ENCODE measurements at places on chromosomes 6 and 20.
A peak's percentile ranks its signal among the peaks of the same experiment; 100 is the strongest.

GRCh38 chr6:14408446-14408845 is 290.9 kb downstream of the CD83 start:
- no peak for DNase-seq

DNA sequence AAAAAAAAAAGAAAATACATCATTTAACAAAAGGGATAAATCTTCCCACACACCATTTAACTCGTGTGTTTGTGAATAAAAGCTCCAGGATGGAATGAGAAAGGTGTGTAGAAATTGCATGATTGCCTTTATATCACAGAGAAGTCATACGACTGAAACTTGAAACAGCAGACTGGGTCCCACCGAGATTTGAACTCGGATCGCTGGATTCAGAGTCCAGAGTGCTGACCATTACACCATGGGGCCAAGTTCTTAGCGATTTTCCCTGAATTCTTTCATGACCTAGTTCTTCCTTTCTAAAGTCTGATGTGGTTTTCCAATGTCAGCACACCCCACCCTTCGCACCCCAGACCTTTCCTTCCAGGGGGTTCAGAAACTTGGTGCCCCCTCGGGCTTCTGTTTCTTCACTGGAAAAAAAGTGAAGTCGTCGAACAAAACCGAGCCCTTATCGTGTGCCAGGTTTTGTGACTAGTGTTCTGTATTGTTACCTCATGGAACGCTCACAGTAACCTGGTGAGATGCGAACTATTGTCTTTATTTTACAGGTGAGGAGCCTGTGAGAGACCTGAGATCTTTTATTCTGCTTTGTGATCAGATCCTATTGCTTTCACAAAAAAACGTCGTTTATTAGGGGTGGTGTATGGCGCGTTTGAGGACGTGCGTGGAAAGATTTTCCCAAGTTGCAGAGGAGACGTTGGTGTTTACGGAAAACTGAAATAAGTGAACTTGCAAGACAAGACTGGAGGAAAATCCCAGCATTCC is 120.8 kb downstream of the OR2B2 start:
- DNase-seq = peak; percentile 64

- peak; percentile 20 for DNase-seq
Observed at GRCh38 chr6:142925575-142926110, 19.3 kb downstream of the HIVEP2 start.

GRCh38 chr6:134261766-134262165 is 56.1 kb downstream of the SGK1 start:
- DNase-seq = no peak

DNA sequence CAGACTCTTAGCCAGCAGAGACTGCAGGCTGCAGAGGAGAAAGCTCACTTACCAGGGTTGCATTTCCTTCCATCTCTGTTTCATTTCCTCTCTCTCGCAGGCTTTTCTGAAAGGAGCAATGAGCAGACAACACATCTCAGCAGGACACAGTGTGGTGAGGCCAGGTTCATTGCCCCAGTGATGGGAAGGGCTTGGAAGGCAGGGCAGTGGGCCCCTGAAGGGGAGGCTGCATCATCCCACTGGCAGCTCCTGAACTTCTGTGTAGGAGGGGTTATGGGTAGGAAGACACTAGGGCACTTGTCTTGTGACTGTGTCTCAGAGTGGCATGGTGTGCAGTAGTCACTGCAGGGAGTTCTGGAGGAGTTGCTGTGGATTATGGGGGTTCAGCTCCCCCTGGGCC is 246.8 kb downstream of the QKI start:
- DNase-seq = no peak

- DNase-seq = no peak
Observed at GRCh38 chr6:153852481-153852880, 186.6 kb upstream of the OPRM1 start.

DNA sequence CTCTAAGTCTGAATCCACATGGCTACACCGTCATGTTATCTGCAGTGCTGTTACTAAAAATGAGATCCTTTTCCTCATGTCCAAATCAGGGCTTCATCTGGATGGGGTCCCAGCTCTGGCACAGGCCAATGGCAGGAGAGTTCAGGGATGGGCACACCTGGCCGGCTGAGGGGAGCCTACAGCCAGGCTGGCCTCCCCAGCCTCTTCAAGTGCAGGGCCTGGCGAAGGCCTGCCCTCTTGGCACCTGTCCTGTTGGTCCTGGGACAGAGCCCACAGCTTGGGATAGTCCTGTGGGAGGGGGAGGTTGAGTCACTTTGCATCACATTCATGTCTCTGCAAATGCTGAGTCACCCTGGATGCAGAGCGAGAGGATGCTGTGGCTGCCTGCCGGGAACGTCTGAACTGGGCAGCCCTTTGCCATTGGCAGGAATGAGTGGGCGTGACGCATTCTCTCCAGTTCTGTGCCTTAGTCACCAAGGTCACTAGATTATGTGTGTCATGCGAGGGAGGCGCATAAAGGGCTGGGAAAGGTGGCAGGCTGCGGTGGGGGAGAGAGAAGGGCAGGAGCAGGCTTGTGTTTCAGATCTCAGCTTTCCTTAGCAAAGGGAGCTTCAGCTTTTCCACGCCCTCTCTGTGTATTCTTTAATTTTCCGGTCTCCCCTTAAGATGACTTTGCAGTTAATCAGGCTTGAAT is 223.2 kb upstream of the ECI2 start:
- DNase-seq = peak; percentile 97

- DNase-seq = no peak
Observed at GRCh38 chr20:59780494-59781185, 152.8 kb downstream of the SYCP2 start.

- no peak for DNase-seq
Observed at GRCh38 chr20:55790178-55790577, 215.1 kb downstream of the CBLN4 start.

DNA sequence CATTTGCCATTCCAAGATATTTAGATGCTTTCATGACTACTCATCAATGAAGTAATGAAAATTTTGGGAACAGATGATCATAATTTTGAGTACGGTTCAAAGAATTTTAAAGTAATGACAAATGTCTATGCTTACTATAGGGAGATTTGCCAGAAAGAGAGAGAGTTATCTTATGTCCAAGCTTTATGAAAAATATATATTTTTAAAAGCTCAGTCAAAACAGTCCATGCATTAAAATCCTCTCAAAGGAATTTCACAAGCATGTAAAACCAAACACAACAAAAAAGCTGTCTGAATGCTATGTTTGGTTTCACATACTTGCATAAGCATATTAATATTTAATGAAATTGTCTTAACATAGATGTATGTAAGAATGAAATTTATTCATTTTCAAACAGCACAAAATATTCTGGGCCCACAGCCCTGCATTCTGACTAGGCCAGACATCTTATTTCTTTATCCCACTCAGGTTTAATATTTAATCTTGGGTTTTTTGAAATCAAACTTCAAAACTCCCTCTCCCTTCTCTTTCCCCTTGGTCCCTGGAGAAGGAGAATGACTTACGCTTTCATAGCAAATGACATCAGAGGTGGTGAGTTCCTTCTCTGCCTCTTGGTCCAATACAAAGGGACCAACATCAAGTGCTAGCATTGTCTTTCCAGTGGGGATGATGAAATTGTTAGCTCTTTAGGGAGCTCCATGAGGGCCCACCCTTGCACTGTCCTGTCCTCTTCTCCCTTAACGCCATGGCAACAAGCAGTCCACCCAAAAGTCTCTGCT is 94.2 kb downstream of the ADAT2 start:
- no peak for DNase-seq

DNA sequence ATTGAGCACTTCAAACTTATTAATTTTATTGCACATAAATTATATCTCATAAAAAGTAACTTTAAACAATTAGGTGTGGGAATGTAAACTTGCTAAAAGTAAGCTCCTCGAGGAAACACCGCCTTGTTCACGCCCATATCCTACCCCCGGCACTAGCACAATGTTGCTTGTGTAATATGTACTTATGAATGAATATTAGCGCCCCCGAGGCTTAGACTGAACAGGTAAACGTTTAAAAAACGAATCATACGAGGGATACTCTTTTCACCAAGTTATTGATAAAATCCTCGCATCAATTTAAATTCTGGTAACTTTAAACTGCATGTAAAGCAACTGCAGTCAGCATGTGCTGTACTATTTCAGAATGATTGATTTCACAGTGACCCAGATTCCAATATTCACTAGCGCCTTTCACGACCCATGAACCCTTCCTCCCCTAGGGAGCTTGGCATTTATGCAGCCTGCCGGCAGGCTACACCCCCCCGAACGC is 637 bp downstream of the TFB1M start:
- peak; percentile 33 for DNase-seq

DNA sequence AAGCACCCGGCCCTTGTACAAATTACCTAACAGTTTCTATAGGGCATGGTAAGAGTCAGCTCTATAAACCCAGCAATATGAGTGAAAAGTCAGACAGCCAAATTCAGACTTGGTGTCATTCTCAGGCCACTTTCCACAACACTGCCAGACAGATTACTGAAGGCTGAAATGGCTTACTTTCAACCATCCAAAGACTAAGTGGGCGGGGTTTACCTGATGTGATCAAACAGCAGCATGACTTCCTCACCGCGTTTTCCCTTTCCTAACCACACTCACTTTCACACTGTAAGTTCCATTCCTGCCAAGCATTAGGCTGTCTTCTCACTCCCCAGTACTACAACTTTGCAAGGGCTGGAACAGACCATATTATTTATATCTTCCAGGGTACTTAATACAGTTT is 85.9 kb downstream of the SMLR1 start:
- DNase-seq = peak; percentile 18

DNA sequence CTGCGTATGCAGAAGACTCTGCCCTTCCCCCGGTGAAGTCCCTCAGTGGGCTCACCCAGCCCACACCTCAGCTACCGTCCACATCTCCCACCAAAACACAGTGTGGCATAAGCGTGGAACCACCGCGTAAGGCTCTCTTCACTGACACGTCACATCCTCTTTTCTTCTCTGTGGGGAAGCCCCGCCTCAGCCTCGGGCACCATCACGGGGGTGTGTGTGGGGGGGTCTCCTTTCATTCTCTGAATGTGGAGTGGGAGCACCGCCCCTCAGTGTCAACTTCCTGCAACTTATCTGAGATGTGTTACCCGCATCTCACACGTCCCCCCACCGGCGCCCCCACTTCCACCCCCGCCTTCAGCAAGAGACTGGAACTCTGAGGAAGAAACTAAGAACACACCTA is 388.4 kb upstream of the JARID2 start:
- no peak for DNase-seq

- peak; percentile 29 for DNase-seq
Observed at GRCh38 chr6:128570680-128571063, 50.3 kb upstream of the PTPRK start.

GRCh38 chr20:18645851-18646250 is 58.0 kb downstream of the DTD1 start:
- no peak for DNase-seq

DNA sequence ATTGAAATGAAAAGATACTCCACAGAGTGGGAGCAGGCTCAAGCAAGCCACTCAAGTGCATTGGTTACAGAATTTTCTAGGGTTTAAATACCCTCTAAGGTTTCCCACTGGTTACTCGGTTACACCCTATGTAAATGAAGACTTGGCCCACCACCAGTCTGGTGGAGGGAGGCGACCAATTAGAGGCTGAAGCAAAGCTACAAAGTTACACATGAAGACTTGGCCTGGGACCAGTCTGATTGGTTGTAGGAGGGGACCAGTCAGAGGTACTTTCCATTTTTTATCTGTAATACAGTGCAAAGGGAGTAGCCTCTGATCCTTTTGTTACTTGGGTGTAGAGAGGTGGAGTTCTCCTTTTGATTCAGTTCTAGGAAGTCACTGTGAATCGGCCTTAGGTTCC is 7.6 kb downstream of the SRSF12 start:
- DNase-seq = no peak

GRCh38 chr6:90411292-90411781 is 114.7 kb upstream of the BACH2 start:
- no peak for DNase-seq

DNA sequence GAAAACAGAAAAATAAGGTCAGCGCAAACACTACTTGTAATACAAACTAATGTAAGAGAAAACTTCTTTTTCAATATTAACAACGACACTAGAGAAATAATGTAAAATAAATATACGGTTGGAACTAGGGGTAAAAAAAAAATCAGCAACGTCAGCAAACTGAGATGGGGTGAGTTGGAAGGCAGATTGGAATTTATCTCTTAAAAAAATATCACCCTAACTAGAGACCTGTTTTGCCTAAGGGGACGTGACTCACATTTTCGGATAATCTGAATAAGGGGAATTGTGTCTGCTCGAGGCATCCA is 705 bp upstream of the UTRN start:
- no peak for DNase-seq

DNA sequence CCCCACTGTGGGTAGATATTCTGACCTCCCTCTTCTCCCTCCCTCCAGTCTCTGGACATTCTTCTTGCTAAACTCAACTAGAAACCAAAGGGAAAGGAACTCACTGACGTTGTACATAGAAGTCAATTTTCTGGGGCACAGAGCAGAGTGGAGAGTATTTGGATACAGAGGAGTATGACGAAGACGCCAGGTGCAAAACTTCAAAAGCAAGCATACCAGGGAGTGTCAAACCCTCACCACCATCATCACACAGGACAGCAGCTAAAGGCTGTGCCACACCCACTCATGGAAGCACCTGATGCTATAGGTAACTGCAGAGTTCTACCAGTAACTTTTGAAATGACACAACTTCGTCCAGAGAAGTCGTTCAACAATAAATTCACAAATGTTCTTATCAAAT is 64.8 kb downstream of the FYN start:
- peak; percentile 94 for DNase-seq

DNA sequence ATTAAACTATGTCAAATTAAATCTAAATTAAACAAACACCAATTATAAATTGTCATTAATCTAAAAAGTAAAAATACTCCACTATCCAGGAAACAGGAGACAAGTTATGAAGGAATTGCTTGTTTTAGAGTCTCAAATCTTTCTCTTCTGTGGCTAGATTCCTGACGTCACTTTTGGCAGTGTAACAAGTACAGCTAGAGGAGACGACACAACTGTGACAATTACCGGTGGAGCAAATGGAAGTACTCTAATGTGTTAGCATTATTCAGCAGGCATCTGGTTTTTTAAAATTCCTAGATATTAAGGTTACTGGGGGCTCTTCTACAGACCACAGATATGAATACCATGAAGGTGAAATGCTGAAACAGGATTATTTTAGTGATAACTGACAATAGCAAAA is 1042.7 kb downstream of the EPHA7 start:
- no peak for DNase-seq

DNA sequence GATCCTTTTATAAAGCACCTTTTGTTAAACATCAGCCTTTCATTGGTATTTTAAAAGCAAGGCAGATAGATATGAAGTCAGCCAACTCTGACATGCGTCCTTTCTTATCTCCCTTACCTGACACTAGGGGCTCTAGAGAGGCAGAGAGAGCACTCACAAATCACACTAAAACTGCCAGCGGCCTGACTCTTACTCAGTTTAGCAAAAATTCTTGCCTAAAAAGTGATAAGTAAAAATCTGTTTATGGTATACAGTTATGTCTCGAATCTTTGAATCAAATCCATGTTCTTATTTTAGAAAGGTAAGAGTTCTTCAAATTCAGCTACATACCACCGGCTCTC is 10.4 kb upstream of the TDRD6 start:
- no peak for DNase-seq

DNA sequence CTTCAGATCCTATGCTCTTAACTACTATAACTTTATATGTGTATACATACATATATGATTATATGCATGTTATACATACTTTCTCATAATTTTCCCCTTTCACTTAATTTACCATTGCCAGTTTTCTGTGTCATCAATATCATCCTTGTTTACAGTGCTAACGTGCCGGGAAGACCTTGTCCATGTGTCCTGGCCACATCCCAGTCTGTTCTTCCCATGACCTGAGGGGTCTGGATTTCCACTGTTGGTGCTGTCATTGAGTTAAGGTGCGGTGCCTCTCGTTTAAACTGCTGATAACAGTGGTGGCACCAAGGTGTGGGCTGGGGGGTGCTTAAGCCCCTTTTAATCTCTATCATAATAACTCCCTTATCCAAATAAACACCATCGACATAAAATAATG is 8.5 kb upstream of the SDCBP2 start:
- DNase-seq = no peak
